ENCODE measurements at places on chromosomes 1 and 21. TPM values are rescaled to one million over a fixed set of nuclear protein-coding genes. Genes with fewer than 3 reads are reported as not detected.

Gene CD164L2
- not detected for total RNA-seq

Gene CDK18
- total RNA-seq, result 0.58 TPM

Gene C8A
- not detected for total RNA-seq

Gene ARHGAP30
- total RNA-seq, result not detected

Gene DENND2D
- 10.7 TPM for total RNA-seq

Data from regular cardiac myocyte (primary cell).